SIG-M5 (cell line): ENCODE measurements at places on chromosomes 2 and 18.

DNA sequence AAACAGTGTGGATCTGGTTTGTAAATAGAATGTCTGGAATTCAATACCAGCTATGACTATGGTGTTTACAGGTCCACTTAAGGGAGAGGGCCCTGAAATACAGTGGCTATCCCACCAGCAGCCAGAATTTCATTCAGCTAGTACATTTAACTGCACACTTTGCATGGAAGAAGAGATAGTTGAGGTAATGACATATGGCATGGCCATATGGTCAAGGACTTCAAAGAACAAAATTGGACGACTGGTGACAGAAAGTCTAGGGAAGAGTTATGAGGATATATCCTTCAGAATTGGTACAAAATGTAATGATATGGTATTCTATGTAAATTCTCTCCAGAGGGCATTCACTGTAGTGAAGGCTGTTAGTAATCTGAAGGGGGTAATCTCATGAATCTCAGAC is 105.0 kb downstream of the IKZF2 start:
- no peak for DNase-seq

DNA sequence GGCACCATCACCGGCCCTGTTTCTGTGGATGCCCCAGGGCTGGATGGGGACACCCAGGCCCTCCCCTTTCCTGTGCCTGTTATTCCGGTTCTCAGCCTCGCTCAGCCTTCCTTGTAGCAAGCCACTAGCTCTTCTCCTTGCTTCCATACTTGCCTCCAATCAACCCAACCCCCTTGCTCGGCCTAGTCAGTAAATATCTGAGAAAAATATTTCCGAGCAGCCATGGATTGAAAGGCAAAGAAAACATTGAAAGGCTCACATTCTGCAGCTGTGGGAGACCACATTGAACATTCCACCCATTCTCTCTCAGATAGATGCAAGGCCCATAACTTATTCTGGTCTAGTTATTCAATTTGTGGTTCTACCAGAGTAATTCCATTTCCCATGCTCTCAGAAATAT is 114.9 kb downstream of the SPP2 start:
- no peak for DNase-seq

GRCh38 chr2:201404699-201405280 is 46.5 kb downstream of the TRAK2 start:
- DNase-seq: no peak

GRCh38 chr2:37306024-37306423 is 18.6 kb downstream of the PRKD3 start:
- DNase-seq: no peak

- no peak for DNase-seq
Observed at GRCh38 chr2:163719331-163719730, 16.5 kb downstream of the FIGN start.

GRCh38 chr2:239222706-239223309 is 178.0 kb downstream of the HDAC4 start:
- peak; percentile 95 for DNase-seq

DNA sequence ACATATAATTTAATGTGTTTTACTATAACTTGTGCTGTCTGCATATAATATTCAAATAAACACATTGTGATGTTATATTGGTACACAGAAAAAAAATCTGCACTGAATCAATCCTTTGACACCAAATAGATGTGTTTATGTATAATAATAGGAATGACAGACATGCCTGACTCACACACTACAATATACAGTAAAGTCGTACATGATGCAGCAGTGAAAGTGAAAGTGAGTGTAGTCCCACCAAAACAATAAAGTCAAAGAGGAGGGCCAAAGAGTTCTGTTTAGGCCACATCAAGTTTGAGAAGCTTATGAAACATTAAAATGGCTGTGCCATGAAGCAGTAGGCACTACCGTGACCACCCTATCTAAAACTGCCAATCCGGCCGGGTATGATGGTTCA is 8.2 kb upstream of the RBM44 start:
- no peak for DNase-seq

DNA sequence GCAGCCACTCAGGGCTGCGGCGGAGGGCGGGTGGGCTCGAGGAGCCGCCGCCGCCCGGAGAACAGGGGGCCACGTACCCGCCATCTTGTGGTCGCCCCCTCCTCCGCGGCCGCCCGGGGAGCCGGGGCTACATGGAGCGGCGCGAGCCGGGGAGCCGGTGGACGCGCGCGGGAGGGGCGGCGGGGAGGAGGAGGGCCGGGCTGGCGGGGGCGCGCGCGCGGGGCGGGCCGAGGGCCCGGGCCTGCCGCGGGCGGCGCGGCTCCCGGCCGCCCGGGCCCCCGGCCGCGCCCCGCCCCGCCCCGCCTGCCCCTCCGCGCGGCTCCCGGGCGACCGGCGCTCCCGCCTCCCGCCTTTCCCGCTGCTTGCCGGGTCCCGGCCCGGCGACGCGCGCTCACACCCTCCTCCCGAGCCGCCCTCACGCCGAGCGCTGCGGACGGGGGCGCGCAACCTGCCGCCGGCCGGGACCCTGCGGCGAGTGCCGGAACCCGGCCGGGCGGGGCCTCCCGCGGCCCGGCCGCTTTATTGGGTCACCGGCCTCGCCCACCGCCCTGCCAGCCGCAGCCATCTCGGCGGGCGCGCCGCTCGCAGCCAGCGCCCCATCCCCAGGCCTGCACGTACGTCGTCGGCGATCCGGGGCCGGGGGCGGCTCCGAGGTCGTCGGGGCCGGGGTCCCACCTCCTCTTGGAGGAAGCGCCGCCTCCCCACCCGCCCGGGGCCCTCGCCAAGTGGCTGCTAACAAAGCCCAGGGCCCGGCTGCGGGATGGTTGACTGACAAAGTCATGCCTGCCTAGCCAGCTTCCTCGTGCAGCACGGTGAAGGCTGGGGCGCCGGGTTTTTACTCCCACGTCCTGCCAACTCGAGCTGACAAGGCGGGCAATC is at the start of gene PPP4R1:
PPP4R1 (minus strand) TSS at position 159 of the 879 bp plus-strand sequence; CDS start at position 84, 75 bp downstream.
- no peak for DNase-seq

DNA sequence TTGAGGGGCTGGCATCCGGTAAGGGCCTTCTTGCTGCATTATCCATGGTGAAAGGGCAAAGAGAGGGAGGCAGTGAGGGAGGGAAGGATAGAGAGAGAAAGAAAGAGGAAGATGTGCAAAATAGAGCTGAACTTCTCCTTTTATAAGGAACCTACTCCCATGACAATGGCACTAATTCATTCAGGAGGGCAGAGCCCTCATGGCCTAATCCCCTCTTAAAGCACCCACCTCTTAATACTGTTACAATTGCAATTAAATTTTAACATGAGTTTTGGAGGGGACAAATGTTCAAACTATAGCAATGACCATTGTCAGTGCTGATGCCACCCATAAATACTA is 60.2 kb downstream of the CXCR4 start:
- no peak for DNase-seq

- no peak for DNase-seq
Observed at GRCh38 chr2:230737791-230738226, 25.2 kb downstream of the CAB39 start.

- DNase-seq: no peak
Observed at GRCh38 chr2:218323526-218324472, 31.5 kb upstream of the TMBIM1 start.

- no peak for DNase-seq
Observed at GRCh38 chr2:162111958-162112850, 38.2 kb upstream of the DPP4 start.

- DNase-seq: no peak
Observed at GRCh38 chr2:52881606-52882005, 886.0 kb upstream of the CHAC2 start.

DNA sequence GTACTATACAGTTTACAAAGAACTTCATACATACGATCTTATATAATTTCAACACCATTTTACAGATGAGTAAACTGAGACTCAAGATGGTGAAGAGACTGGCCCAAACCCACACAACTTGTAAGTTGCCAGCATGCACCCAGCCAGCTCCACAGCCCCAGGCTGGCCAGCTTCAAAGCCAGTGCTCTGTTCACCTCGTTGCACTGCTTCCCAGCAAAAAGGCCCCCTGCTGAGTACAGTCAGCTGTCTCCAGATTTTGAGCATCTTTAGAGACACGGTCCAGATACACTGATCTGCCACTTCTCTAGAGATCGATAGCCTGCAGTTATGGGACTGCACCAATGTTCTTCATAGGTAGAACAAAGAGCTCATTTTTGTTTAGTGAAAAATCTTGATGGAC is 257.2 kb upstream of the CHAC2 start:
- no peak for DNase-seq

DNA sequence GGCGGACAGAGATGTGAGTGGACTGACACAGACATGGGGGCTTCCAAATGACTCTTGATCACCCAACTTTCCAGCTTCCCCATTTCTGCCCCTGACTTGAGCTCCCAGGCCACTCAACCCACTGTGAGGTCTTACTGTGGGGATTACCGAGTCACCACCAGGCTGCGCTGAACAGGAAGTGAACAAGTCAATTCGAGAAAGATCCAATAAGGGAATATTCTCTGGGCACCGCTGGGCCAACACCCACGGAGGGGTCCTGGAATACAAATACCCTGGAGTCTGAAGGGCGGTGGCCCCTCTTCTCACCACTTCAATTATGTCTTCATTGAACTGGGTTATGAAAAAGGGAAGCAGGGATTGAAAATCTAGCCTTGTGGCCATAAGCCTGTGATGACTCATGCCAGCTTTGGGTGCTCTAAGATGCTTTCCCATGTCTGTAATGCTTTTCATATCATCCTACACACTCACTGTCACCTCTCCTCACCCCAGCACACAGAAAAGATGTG is 37.7 kb downstream of the BCL11A start:
- DNase-seq: peak; percentile 73

GRCh38 chr2:189933911-189934399 is 128.6 kb downstream of the MSTN start:
- no peak for DNase-seq

DNA sequence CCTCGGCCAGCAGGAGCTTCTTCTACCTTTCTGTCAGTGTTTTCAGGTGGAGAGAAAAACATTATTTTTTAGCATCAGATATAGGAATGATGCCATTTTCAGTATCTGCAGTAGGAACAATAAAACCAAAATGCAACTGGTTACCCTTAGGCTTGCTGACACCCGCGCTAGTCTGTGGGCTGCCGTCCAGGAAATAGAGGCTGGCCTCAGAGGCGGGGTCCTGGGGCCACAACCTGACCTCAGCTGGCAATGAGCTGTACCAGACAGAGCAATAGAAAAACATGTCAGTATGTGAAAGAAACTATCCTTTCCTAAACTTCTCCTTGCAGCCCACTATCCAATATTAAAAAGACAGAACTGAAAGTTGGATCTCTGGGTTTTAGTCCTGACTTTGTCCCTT is 4.6 kb upstream of the ST6GAL2 start:
- no peak for DNase-seq

DNA sequence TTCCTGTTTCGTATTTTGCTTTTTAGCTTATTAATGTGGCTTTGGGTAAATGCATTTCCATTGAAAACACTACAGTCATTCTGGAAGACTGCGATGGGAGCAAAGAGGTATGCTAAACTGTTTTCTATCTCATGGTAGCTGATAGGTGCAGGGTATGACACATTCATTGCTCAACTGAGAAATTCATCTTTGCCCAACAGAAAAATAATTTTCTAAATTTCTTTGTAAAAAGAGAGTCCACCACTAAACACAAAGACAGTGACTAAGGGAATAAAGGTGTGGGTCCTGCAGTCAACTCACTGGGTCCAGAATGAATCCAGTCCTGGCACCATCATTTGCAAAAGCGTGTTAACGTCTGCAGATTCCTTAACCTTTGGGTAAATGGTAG is 19.9 kb downstream of the ERMN start:
- DNase-seq: no peak

- DNase-seq: no peak
Observed at GRCh38 chr18:13235981-13236380, 17.4 kb downstream of the LDLRAD4 start.

- DNase-seq: no peak
Observed at GRCh38 chr2:240992572-240993291, 5.7 kb upstream of the SNED1 start.

DNA sequence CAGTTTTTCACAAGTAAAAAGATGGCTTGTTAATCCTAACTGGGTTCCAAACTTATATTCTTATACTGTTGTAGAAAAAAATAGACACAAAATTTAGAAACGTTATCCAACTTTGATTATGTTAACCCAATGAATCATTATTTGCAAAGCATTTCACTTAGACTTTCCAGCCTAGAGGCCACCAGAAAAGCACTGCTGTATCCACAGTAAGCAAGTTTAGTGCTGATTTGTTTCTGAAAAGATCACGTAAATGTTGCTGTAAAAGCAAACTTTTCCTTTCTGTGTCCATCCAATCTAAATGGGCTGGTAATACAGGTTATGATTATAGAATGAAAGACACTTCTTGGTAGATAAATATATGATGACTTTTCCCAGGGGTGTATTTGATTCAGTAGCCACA is 17.6 kb upstream of the BZW1 start:
- DNase-seq: no peak

DNA sequence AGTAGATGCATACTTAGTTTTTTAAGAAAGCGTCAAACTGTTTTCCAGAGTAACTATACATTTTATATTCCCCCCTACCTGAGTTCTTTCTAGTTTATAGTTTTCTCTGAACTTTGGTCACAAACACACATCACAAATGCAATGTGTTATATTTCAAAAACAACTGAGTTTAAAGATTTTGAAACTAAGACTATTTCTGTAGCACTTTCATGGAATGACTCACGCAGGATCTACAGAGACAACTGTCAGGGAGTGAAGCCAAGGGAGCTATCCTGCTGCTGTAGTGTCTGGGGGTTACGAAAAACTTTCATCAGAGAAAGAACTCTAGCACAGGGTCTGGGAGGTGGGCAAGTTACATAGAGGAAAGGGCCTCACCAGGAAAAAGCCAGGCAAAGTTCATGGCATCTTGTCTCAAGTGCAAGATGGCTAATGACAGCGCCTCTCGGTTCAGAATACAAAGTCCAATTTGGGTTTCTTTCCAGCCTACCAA is 66.8 kb downstream of the UXS1 start:
- no peak for DNase-seq

DNA sequence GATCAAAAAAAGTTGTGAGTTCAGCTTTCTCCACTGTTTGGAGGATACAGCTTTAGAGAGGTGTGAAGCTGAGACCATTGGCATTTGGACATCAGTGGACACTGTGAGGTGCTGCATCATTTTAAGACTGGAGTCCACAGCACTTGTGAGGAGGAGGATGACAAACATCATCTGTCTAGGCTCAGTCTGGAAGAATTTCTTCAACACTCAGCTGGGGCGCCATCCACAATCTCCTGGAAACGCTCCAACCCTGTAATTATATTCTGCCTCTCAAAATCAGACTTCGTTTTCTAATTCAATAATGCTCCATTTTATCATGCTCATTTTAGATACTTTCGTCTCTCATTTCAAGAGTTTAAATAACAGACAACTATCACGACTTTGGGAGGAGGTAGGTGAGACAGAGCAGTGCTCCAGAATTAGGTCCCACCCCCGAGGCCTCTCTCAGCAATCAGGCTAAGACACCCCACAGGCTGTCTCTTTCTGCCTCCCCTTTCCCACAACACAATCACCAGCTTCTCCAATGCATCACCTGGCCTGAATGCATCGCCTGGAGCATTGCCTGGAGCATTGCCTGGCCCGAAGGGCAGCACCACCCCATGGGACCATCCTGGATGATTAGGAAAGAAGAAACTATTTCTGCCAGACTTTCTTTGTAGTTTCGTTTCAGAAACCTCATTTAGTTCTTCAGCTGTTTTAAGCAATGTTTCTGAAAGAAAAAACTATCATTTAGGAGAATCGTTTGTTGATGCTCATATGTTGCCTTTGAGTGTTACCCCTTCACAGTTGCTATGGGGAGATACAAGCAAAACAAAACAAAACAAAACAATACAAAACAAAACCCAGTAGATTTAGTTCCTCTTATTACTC is 37.0 kb upstream of the DPP10 start:
- DNase-seq: no peak

- no peak for DNase-seq
Observed at GRCh38 chr2:105361102-105361889, 24.0 kb downstream of the C2orf49 start.
